ENCODE measurements at places on chromosomes 1 and 21. TPM values are rescaled to one million over a fixed set of nuclear protein-coding genes. Genes with fewer than 3 reads are reported as not detected.

DNA sequence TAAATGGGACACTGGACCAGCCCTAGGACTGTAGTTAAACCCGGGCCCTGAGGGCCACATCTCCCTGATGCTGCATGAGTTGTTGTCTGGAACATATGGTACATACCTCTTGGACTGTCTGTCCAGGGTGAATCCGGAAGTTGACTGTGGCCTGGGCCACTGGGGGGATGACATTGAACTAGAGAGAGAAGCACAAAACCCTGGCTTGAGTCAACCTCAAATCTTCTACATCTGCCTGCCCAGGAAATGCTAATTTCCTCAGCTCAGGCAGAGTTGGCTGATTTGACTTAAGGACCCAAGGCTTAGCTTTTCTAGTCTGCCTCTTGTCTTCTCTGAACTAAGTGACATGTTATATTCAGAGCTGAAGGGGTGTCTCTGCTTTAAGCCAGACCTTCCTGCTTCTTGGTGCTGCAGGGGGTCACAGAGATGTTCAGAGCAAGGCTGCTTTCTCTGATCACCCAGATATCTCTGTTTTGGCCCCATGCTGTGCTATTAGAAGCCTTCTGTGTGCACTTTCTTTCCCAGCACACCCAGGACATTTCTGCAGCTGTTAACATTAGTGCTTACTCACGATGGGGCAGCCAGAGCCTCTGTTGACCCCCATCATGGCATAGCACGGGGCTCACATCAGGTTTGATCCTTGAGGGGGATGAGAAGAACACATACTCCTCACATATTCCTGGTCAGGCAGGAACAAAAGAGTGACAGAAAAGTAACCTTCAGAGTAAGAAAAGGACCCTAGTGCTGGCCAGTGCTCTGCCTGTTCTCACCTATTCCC, 9.6 kb downstream of the PM20D1 start:
- no peak for DNase-seq

DNA sequence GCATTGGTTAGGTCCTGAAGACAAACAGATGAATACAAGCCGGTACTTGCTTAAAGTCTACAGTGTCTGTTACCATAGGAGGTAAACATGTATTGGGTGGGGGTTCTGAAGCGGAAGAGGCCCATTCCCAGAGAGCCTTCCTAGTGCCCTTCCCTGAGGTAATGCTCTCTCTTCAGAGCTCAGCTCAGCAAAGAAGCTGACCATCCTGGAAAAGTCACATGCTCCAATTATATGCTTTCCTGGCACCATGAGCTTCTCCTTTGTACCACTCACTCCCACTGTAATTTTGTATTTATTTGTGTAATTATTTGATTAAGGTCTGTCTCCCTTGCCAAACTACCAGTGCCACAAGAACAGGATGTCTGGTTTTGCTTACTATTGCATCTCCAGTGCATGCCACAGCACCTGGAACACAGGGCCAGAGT, 42.0 kb downstream of the RAB3B start:
- peak; percentile 81 for DNase-seq

DNA sequence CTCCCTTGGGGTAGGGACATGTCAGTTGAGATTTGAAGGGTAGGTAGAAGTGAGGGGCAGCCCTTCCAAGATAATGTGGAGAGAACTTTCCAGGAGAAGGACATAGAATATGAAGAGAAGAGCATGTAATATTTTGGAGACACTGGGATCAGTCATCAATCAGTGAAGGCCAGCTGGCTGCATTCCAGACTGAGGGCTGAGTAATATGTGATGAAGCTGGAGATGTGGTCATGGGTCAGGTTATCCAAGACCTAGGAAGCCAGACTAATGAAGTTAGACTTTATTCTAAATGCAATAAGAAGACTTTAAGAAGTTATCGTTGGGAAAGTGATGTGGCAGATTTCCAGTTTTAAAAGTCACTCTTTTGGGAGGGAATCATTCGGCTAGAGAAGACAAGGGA, 262.0 kb downstream of the HMCN1 start:
- no peak for DNase-seq

GRCh38 chr1:202069662-202070061, 53.1 kb upstream of the GPR37L1 start:
- no peak for DNase-seq

- DNase-seq = peak; percentile 3
Measured at GRCh38 chr1:228045871-228046270, 36.6 kb upstream of the ARF1 start.

- no peak for DNase-seq
Measured at GRCh38 chr1:6100861-6101783, 55.4 kb downstream of the KCNAB2 start.

- peak; percentile 5 for DNase-seq
Measured at GRCh38 chr21:26967062-26967913, at the start of gene ADAMTS5. ADAMTS5 (minus strand) TSS chr21:26967088; CDS start chr21:26966391, 697 bp downstream.

- DNase-seq = no peak
Measured at GRCh38 chr21:38289705-38290485, 33.1 kb downstream of the KCNJ15 start.

- no peak for DNase-seq
Measured at GRCh38 chr1:223175633-223176032, 32.6 kb upstream of the TLR5 start.

GRCh38 chr1:157131281-157131680, 6.9 kb downstream of the ETV3 start:
- no peak for DNase-seq

- DNase-seq = no peak
Measured at GRCh38 chr1:227766015-227766634, 30.9 kb downstream of the SNAP47 start.

DNA sequence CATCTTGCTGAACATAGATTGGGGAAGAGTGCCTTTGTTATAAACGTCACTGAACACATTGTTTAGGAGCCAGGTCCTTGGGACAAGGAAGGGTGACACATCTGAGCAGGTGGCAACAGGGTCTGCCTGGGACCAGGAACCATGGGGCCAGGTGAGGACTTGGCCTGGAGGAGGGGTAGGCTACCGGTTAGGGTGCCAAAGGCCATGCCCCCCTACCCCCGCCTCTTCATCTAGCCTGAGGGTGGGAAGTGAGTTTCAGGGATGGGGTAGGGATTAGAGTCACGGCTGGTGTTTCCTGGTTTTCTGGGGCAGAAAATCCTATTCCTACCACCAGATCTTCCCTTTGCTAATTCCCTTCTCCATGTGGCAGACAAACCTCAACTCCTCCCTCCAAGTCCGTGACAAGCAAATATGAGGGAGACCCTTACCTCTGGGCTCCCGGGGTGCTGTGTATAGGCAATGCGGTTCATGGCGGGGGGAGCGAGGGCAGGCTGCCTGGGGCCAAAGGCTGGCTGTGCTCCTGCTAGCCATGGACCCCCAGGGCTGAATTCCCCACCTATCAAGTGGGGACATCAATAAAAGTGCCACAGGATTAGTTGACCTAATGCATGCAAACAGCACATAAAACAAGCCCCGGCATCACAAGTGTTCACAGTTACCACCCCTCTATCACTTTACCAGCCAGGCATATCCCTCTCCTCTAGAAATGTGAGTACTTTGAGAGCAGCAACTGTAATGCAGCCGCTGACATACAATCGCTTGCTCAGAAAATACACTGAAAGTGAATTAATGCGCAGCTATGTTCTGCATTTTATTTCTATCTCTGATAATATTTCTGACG, 14.5 kb downstream of the CD247 start:
- DNase-seq = no peak

- peak; percentile 93 for DNase-seq
Measured at GRCh38 chr1:16925635-16926490, 4.1 kb downstream of the CROCC start.

GRCh38 chr1:167654975-167655575, 25.0 kb downstream of the RCSD1 start:
- no peak for DNase-seq

DNA sequence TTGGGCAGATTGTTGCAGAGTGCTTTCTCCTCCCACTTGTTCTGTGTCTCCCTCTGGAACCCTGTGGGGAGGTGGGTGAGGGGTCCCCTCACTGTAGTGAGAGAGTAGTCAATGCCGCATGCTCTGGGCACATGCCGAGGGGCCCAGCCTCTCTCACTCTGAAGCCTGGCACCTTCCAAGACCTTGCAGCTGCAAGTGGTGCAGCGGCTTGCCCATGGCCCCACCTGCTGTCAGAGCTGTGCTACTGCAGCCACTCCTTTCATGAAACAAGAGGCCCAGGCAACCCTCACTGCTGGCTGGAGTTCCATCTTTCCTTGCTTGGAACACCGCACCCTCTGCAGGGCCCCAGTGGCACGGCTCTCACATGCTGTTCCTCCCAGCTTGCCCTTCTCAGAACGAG, 58.4 kb upstream of the COL6A1 start:
- DNase-seq = peak; percentile 52

DNA sequence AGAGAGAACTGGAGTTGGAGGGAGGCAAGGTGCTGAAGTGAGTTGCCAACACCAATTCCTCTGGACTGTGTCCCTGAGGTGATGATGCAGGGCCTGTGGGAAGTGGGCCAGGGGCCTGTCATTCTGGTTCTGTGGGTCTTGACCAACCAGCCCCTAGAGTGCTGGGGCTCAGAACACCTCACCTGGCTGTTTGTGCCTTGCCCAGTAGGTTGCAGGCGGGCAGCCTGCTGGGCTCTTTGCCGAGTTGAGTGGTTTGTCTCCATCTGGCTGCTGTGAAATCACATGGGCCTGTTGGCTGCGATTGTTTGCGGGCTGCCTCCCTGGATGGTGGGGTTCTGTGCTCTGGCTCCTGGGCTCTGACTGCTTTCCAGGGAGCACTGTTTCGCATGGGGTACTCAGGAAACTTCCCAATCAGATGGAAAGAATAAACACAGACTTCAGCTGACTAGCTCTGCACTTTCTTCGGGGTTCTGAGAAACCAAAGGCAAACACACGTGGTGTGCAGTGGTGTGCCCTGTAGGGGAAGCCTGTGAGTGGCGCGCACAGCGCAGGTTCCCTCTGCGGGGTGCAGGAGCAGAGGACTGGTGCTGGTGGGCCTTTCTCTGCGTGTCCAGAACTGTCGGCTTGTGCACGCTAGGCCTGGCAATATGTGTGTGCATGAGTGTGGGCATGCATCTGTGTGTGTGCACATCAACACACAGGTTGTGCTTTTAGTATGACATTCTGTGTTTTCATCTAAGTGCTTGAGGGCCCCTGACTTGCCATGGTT, 95.1 kb downstream of the RHOU start:
- DNase-seq = peak; percentile 65

DNA sequence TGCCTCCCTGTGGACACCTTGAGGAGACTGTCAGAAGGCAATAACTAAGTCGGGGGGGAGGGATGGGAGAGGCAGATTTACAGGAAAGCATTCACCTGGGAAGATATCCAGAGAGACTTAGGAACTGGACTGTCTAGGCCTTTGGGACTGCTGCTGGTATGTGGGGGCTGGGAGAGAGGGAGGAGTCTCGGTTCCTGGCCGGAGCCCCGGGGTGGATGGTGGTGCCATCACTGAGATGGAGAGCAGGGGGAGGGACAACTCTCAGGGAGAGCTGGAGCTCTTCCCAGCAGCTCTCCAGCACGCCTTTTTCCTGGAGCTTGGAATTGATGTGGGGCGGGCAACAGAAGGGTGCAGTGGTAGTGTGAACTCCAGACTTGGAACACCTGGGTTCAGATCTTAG, 22.1 kb downstream of the PTPRF start:
- peak; percentile 92 for DNase-seq

DNA sequence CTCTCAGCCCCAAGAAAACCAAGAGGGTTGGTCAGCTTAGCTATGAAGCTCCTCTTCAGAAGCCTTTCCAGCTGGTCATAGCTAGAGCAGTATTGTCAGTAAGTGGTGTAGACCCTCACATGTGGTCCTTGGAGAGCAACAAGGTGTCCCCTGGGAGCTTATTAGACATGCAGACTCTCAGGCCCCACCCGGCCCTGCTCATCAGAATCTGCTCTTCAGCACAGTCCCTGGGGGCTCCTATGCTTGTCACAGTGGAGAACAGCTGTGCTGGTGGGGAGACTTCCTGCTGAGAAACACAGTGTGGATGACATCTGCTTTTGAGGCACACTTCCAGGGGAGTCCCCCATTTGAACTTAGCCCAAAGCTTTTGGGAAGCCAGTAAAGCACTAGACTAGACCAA, 21.9 kb upstream of the NEK2 start:
- no peak for DNase-seq

DNA sequence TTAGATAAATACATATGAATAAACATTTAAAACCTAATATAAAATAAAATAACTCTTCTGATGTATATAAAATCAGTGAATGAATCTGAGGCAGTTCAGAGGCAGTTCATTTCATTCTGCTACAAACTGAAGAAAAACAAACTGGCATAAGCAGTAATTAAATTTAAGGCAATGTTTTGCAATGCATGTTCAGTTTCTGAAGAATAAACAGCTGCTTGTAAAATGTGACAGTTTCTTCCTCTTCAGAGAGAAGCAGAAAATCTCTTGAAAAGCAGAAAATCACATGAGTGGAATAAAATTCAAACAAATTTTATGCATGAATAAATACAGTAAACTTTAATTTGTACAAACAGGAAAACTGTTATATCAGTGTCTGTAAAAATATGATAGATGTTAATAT, 643.7 kb downstream of the KCNT2 start:
- DNase-seq = no peak

The LDLRAD1 gene
- 0.55 TPM for total RNA-seq

The AUNIP gene
- total RNA-seq = 4.3 TPM

The PLA2G2F gene
- total RNA-seq = 0.23 TPM

The DAB1 gene
- 0.64 TPM for total RNA-seq

The DHDDS gene
- total RNA-seq = 39.0 TPM

The TLCD4 gene
- 7.6 TPM for total RNA-seq

The C1orf87 gene
- total RNA-seq = 0.74 TPM

The MYCL gene
- 14.5 TPM for total RNA-seq

The TCHH gene
- total RNA-seq = not detected

The PDXK gene
- total RNA-seq = 161 TPM

The RGSL1 gene
- 1.2 TPM for total RNA-seq

The TRIM63 gene
- not detected for total RNA-seq

The RAB42 gene
- 0.34 TPM for total RNA-seq

The ITLN2 gene
- 2.4 TPM for total RNA-seq
